ENCODE measurements at places on chromosomes 4 and X. TPM values are rescaled to one million over a fixed set of nuclear protein-coding genes. Genes with fewer than 3 reads are reported as not detected.

- DNase-seq, result no peak
Observed at GRCh38 chr4:7924570-7924969, 15.1 kb downstream of the AFAP1 start.

EGF gene
- 3.7 TPM for total RNA-seq

- DNase-seq, result no peak
Observed at GRCh38 chrX:47129899-47130358, 14.6 kb downstream of the NDUFB11 start.

GRCh38 chrX:150753357-150753756 lies 60.2 kb downstream of the MTMR1 start:
- DNase-seq, result no peak

- peak; percentile 34 for DNase-seq
Observed at GRCh38 chr4:155402941-155403340, 26.2 kb upstream of the MAP9 start.

- DNase-seq, result no peak
Observed at GRCh38 chr4:176393306-176394013, 73.7 kb downstream of the SPCS3 start.

CT55 gene
- not detected for total RNA-seq

GRCh38 chr4:178296669-178297068 lies 854.4 kb upstream of the AGA start:
- no peak for DNase-seq

DNA sequence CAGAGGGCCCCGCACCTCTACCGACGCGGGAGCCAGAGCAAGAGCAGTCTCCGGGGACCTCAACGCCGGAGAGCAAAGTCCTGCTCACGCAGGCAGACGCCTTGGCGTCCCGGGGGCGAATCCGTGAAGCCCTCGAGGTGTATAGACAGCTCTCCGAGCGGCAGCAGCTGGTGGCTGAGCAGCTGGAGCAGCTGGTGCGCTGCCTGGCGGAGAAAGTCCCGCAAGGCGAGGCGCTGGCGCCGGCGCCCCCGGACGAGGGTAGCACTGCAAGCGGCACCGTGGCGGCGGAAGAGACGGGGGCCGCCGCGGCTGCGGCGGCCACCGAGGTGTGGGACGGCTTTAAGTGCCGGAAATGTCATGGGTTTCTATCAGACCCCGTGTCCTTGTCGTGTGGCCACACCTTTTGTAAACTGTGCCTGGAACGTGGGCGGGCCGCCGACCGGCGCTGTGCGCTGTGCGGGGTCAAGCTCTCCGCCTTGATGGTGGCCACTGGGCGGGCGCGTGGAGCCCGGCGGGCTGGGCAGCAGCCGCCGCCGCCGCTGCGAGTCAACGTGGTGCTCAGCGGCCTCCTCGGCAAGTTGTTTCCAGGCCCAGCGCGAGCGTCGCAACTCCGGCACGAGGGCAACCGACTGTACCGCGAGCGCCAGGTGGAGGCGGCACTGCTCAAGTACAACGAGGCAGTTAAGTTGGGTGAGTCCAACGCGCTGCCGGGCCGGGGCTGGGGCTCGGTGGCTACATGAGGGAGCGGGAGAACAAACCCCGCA lies 672 bp downstream of the LONRF3 start:
- peak; percentile 22 for DNase-seq

TSPAN7 gene
- 23.1 TPM for total RNA-seq

SSX2B gene
- total RNA-seq, result not detected

GABRG1 gene
- total RNA-seq, result not detected

DACH2 gene
- 0.32 TPM for total RNA-seq

- DNase-seq, result no peak
Observed at GRCh38 chr4:108488865-108489264, 131.5 kb upstream of the RPL34 start.

DNA sequence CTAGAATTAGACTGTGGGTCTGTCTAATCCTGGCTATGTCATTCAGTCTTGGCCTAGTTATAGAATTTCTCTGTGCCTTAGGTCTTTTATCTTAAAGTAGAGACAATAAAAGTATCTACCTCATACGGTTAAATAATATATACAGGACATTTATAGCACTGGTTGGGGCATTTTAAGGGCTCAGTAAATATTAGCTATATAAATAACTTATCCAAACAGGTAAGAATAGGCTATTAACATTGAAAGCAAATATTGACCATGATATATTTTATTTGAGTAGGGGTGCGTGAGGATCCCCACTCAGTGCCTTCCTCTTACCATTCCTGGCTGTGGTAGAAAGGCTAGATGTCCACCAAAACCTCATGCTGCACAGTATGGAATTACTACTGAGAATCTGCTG lies 47.4 kb downstream of the HSD17B13 start:
- DNase-seq, result no peak

Measured in cardiac muscle cell (in vitro differentiated cells and primary cell).